ENCODE measurements at places on chromosomes 6 and 20.

DNA sequence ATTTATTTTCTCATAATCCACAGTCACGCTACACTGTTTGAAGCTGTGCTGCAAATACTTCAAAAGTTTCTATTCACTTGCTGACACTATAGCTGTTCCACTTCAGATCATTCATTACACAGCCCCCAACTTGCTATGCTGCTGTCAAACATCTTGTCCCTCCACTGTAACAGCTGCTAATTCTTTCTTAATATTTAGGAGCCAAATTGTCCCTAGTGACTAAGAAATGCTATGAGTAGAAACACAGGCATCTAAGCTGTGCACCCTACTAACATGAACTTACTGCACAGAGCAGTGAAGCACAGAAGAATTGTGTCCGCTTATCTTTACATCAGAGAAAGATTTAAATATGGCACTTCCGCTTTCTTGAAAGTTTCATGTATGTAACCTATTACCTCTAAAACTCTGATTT lies 91.3 kb downstream of the PDE10A start:
- DNase-seq = no peak

- DNase-seq = no peak
These were observed 1.3 kb downstream of the PPP1R3G start for GRCh38 chr6:5086294-5086890.

GRCh38 chr6:34517966-34518365 lies 38.2 kb downstream of the SPDEF start:
- DNase-seq = no peak

GRCh38 chr6:6287415-6287814 lies 33.0 kb downstream of the F13A1 start:
- no peak for DNase-seq

- no peak for DNase-seq
These were observed 16.2 kb downstream of the FKBP1A start for GRCh38 chr20:1376408-1377270.

DNA sequence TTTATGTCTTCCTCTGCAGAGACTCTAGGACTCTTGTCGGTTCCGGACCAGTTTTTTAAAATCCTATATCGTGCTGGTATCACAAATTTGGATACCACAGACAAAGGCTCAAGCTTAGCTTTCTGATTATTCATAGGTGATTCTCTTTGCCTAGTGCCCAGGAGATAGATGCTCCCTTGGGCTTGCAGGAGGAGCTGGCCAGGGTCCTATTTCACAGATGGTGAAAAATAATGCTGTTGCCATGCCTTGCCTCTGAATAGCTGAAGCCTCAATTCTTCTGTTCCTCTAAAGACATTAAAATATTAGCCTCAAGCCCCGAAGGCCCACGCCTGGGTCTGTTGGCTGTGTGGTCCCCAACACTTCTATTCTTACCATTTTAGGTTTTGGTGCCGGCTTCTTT lies 123.9 kb upstream of the BACH2 start:
- no peak for DNase-seq

DNA sequence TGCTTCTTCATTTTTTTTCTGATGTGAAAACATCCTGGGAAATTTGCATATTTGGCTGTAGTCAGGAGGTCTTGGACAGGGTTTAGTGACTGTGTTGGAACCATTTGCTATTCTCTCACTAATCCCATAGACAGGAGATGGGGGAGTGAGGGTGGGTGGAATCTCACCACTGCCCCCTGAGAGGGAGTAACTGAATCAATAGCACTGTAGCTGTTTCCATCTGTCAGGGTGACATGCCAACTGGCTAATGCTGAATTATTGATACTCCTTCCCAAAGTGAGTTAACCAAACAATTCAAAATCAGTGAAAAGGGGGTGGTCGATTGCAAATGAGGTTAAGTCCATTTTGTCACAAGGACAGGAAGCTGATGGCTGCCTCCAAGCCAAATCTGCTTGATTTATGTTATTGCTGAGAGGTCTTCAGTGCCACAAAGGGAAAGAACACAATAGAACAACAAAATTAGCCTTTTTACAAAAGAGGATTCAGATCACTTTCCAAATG lies 55.1 kb upstream of the B3GAT2 start:
- DNase-seq = no peak

GRCh38 chr6:158648682-158649131 lies 1.1 kb upstream of the SYTL3 start:
- DNase-seq = no peak

DNA sequence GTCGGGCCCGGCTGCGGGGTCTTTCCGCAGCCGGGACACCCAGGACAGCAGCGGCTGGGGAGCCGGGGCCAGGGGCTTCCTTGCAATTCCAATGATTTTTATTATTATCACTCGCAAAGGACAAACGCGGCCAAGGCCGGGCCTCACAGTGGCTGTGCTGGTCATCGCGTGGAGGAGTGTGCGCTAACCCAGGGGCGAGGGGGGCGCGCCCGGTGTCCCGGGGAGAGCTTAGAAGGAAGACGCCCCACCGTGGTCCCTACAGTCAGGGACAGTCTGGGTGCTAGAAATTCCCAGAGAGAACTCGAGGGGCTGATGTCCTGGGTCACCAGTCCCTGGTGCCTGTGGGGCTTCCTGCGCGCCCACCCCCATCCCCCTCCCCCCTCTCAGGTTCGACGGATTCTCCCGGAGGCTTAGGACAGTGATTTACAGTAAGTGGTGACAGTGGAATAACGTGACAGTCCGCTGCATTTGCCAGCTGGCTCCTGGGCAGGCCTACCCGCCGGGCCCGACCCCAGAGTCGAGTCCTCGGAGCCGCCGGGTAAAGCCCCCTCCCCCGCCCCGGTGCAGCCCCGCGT lies 9.5 kb downstream of the FOXC1 start:
- no peak for DNase-seq

GRCh38 chr6:108566406-108566805 lies 5.7 kb downstream of the FOXO3 start:
- no peak for DNase-seq

DNA sequence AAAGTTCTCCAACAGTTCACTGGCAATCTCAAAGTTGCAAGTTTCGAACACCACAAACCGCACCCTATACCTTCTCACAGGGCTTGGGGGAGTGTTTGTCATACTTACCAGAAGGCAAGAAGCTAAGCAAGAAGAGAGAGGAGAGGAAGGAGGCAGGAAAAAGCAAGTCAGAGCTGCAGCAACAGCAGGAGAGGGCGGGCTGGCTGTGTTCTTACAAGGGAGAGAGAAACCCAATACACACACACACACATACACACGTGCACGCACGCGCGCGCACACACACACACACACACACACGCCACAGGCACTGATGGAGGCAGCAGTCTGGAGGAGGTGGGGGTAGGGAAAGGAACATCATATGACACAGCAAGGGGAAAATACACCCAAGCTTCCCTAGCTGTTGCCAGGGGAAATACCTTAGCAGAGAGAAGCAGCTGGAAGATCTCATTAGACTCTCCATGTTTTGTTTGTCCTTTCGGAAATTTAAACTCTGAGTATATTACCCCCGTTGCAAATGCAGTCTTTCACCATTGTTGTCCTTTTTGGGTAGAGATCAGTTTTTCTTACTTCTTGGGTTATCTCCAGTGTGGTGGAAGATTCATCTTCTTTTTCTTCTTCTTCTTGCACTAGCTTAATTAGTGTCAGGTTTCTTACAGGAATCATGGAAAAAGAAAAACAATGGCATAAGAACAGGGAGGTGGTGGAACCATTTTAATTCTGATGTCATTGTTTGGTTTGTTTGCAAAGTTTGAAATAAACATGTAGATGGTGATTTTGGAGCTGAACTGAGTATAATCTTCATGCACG lies at the start of gene TXLNB:
Gene TXLNB (minus strand): TSS at position 186 of the 807 bp plus-strand sequence. CDS start 3,099 bp downstream, outside the sequence.
- peak; percentile 72 for DNase-seq

GRCh38 chr6:13484138-13484708 lies 3.2 kb downstream of the GFOD1 start:
- no peak for DNase-seq

DNA sequence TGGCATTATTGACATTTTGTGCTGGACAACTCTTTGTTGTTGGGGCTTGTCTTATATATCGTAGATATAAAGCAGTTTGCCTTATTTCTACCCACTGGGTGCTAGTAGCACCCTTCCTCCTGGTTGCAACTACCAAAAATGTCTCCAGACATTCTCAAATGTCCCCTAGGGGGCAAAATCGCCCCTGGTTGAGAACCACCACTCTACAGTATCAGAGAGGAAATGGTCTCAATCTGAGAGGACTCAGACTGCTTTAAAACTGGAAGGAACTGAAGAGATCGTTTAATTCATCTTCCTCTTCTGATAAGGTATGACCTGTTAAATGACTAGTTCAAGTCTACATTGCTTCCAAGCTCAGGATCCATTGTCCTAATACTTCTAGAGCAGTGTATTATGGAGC lies 14.9 kb downstream of the SH3BGRL2 start:
- DNase-seq = no peak

GRCh38 chr6:92589996-92590395 lies 829.4 kb downstream of the EPHA7 start:
- no peak for DNase-seq

- no peak for DNase-seq
These were observed 11.1 kb downstream of the PPIL4 start for GRCh38 chr6:149534742-149535141.

DNA sequence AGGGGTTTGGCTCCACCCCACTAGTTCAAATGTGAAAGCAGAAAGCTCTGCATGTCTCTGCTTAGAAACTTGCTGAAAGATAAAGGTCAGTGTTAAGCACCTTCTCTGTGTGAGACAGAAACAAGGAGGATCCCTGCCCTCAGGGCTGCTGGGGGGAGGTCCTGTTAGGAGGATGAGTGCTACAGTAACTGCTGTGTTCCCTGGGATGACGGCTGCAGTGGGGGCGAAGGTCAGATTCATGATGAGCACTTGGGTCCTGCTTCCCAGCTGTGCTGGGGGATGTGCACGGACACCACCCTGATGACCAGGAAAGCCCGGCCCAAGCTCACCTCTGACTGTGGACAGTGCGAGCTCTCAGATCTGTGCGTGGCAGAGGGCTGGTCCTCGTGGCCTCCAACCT lies 252.6 kb downstream of the DLL1 start:
- no peak for DNase-seq

- DNase-seq = no peak
These were observed at the start of gene IYD for GRCh38 chr6:150368762-150369161. TSS of gene IYD (plus strand) at chr6:150369012. CDS start at chr6:150369032, 20 bp downstream.

- DNase-seq = no peak
These were observed 100.8 kb downstream of the HIVEP2 start for GRCh38 chr6:142844065-142844755.

GRCh38 chr6:128512296-128512695 lies 8.1 kb downstream of the PTPRK start:
- no peak for DNase-seq

DNA sequence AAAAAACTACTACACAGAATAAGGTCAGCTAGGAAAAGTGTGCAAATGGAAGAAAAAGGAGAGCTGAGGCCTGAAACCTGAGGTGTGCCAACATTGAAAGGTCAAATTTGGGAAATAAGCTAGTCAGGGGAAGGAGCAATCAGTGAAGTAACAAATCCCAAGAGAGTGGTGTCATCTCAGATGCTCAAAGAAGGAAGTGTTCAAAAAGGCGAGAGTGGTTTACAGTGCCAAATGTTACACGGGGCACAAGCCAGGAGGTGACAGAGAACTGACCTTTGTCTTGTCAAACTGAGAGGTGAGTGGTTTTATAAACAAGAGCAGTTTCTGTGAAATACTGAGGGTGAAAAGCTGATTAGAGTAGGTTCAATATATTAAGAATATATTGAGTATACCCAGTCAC lies 83.0 kb upstream of the TCF21 start:
- no peak for DNase-seq

- DNase-seq = no peak
These were observed 41.5 kb upstream of the FAM83B start for GRCh38 chr6:54805077-54805476.

Data from T-cell (primary cell).